ENCODE measurements at places on chromosomes 3 and 15.

DNA sequence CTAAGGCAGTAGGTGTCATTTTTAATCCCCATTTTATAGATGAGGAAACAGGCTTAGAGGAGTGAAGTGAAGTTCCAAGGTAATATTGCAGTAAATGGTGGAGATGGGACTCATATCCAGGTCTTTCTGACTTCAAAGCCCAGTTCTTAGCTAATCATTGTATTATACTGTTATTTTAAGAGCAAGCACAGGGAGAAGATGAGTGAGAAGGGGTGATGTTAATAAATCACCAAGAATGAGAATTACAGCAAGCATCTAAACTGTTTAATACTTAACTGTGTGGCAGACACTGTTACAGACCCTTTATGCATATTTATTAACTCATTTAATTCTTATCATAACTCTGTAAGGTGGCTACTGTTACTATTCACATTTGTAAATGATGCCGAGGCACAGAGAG, 61.2 kb downstream of the VPS8 start:
- DNase-seq: no peak

- DNase-seq: no peak
Observed at GRCh38 chr15:20369500-20369899, 172.1 kb downstream of the GOLGA6L6 start.

- DNase-seq: no peak
Observed at GRCh38 chr3:143263852-143264513, 144.4 kb downstream of the CHST2 start.

- DNase-seq: no peak
Observed at GRCh38 chr3:68004091-68004490, 349.7 kb upstream of the SUCLG2 start.

- DNase-seq: no peak
Observed at GRCh38 chr15:91620229-91620628, 233.3 kb upstream of the SLCO3A1 start.

DNA sequence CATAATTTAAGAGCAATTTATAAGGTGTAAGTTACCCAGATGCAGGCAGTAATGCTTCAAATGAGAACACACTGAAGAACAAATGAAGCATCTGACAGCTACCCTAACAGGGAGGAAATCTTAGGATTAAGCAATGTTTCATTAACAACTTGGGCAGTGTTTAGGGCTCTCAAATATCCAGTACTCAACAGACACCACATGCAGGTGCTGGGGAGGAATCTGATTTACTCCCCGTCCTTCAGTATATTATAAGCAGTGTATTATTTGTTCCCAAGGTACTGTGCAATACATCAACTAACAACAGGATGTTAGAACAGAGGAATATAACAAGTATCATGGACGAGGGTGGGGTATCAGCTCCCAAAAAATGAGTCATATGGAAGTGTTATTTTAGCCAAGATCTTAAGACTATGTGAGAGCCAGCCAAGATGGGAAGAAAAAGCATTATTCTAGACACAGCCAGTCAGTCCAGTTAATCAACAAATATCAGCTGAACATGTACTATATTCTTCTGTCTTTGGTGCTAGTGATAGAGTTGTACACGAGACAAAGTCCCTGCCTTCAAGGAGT, 20.4 kb downstream of the BTBD1 start:
- DNase-seq: no peak

DNA sequence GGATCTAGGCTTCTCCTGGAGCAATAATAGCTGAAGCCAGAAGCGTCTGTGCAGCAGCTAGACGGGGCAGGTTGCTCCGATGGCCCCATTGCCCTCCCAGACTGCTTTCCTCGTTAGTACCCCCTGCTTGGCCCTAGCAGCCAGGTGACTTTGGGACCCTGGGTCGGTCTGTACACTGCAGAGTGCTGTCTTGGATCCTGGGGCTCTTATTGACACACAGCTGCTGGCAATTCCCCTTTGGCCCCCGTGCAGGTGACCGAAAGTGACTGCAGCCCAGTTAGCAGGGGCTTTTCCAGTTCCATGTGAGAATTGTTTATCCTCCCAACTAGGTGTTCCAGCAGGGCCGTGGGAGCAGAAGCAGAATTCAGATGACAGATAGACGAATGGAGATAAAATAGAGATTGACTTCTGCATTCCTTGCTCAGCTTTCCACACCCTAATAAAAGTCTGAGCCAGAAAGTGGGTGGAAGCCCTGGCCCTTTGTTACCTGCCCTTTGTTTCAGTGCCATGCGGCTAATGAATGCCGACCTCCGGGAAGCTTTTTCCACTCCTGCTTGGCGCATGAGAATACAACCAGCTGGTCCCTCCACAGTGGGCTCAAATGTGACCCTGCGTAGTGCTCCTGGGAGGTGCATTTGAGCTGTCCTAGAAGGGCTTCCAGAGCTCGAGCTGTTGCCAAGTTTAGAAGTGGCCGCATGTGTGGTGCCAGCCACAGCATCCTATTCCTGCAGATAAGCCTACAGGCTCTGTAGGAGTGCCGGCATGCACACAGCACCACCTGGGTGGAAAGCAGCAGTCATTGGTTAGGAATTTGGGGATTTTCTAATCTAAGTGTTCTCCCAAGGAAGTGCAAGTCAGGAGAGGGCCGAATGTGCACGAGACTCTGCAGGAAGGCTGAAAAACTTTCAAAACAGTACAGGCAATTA, 94.4 kb downstream of the SLCO3A1 start:
- no peak for DNase-seq

GRCh38 chr15:25967116-25967515, 104.0 kb upstream of the ATP10A start:
- DNase-seq: no peak

GRCh38 chr3:62638316-62638715, 236.9 kb downstream of the CADPS start:
- DNase-seq: no peak

DNA sequence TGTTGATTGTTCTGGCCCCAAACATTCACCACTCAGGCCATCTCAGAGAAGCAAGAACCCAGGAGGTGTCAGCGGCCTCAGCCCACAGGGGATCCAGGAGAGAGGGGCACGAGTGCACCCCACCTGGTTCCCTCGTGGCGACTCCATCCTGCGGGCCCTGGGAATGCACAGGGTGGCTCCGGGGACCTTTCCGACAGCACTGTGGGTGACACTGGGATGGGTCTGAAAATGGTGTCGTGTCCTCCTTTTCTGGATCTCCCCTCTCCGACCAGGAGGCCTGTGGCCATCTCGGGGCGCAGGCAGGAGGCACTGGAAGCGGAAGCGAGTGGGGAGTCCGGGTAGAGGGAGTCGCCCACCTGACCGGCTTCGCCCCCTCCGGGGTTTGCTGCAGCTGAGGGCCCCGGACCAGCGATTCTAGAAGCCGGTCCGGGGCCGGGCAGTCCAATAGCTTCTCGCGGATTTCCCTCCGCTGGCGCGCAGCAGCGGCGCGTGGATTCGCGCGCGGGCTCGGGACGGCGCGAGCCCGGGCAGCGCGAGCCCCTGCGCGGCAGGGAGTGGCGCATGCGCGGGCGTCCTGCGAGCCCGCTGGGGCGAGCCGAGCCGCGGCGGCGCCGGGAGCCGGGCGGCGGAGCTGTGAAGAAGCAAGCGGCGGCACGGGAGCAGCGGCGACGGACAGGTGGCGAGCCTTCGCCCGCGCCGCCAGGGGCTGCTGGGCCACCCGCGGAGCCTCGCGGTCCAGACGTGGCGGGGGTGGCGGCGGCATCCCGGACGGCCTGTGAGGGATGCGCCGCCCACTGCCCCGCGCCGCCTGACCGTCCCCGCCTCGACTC, at the start of gene DOCK3:
DOCK3 (plus strand) TSS at position 579 of the 830 bp plus-strand sequence. CDS start 337 bp downstream, outside the sequence.
- no peak for DNase-seq

- no peak for DNase-seq
Observed at GRCh38 chr15:88322461-88322860, 65.9 kb upstream of the NTRK3 start.

GRCh38 chr3:167736264-167736787, 805 bp downstream of the SERPINI1 start:
- no peak for DNase-seq

GRCh38 chr15:41024885-41025284, 71.6 kb downstream of the CHAC1 start:
- no peak for DNase-seq

GRCh38 chr3:40267937-40268724, 41.4 kb upstream of the EIF1B start:
- DNase-seq: no peak

DNA sequence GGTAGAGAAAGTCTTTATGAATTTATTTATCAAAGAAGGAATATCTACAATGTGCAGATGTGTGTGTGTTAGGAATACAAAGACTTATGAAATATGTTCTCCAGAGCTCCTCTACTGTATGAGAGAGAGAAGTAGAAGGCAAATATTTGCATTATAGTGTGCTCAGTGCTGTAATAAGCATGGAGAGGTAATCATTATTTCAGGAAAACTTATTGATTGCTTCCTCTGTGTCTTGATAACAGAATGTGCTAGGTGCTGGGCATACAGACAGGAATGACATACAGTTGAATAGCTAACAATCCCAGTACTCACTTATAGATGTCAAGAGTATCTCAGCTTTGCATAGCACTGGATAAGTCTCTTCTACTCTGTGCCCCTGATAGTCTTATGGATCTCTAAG, 30.2 kb downstream of the ATG7 start:
- no peak for DNase-seq

DNA sequence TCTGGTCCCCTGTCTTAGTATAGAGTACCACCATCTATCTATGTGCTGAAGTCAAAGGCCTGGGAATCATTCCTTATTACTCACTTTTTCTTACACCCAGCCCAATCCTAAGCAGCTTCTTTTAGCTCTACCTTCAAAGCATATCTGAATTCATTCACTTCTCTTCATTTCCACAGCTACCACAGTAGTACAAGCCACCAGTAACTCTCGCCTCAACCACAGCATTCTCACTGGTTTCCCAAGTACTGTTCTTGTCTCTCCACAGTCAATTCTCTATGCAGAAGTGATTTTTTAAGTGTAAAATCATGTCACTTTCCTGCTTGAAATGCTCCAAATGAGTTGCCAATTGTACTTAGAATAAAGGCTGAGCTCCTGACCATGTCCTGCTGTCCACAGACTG, 401.7 kb downstream of the OXSM start:
- no peak for DNase-seq

DNA sequence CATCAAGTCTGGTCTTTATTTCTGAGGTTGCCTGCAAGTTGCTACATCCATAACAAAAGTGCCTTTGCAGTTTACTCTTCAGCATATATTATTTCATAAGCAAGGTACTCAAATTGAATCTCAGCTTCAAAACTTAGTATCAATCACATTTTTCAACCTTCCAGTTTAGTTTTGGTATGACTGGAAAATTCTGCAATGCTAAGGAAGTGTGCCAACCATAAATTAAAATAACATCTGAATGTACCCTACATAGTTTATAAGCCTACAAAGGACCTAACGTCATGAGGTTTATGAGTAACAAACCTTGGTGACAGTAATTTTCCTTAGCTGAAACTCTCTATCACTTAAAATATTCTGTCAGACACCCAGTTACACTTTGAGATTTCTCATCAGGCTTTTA, 62.8 kb downstream of the THBS1 start:
- DNase-seq: no peak

GRCh38 chr15:69729167-69729748, 276.6 kb downstream of the RPLP1 start:
- no peak for DNase-seq

- DNase-seq: no peak
Observed at GRCh38 chr3:193771011-193771652, 178.1 kb downstream of the OPA1 start.

- peak; percentile 30 for DNase-seq
Observed at GRCh38 chr3:58214484-58215316, 3.9 kb upstream of the DNASE1L3 start.

DNA sequence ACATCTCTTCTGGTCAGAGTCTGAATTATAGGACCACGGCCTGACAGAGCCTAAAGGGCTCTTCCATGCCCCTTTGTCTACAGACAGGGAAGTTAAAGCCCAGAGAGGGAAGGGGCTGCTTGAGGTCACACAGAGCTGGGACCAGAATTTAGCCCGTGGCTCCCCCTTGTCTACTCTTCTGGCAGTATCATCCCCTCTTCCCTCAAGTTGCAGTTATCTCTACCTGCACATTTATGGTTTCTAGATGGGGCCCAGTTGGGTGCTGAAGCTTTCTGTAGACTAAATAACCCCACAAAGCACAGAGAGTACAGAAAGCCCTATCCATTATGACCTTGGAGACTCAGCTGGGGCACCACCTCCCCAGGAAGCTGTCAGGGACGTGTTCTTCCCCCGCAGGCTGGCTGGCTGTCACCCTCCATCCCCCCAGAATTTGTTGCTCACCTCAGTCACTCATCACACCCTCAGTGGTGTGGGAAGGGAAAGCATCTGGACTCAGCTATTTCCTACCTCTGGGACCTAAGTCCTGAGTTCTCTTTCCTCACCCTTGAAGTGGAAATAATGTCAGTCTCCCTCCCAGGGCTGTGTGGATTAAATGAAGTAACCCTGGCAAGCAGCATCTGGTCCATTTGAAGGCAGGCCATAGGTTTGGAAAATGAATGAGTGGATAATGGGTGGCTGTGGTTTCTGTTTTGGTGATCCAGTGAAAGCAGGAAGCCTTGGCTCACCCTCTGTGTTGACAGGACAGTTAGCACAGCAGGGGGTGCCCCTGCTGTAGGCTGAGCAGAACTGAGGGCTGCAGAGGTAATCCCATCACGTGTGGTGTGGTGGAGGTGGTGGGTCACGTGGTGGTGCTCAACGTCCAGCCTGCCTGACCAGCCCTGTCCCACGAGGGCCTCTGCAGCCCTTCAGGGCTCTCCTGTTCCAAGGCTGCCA, 16.3 kb downstream of the ACOX2 start:
- no peak for DNase-seq

DNA sequence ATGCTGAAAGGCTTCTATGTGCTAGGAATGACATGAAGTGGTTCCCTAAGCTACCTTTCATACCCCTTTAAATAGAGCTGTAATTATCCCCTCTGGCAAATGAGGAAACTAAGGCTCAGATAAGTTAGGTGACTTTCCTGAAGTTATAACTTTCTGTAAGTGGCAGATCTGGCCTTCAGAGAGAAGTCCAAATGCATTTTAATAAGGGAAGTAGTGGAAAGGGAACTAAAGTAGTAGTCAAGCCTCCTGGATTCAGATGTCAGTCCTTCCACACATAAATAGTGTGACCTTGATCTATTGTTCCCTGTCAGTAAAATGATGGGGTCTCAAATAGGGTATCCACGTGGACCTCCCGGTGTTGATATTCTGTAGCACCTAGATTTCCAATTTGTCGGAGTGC, 277.7 kb downstream of the EDEM1 start:
- no peak for DNase-seq

- DNase-seq: no peak
Observed at GRCh38 chr3:100850156-100850555, 140.9 kb downstream of the TFG start.

DNA sequence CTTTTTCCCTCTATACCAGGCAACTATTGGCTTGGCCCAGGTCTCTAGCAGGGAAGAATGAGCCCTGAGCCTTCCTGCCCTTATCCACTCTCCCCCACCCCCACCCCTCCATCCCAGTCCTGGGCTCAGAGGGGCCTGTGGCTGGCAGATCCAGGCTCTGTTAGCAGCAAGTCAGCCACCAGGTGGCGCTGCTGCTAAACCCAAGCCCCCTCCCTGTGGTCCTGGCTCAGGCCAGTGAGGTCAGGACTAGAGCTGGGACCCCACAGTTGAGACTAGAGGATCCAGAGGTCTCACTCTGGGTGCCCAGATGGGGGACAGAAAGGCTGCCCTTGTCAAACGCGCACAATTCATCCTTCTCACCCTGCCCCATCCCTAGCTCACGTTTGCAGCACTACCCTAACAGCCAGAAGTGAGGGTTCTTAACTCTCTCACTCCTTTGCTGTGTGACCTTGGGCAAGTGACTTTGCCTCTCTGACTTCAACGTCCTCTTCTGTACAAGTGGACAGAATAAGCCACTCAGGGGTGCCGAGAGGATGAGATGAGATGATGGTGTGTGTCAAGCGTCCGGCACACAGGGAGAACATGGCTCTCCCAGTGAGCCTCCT, 46.8 kb upstream of the SLC6A1 start:
- DNase-seq: peak; percentile 6

GRCh38 chr15:50302581-50302980, 37.1 kb upstream of the HDC start:
- no peak for DNase-seq

Measured in LNCaP clone FGC (cell line).